CD4-positive, alpha-beta memory T cell (primary cell): ENCODE measurements at places on chromosomes 2 and 18. TPM values are rescaled to one million over a fixed set of nuclear protein-coding genes. Genes with fewer than 3 reads are reported as not detected.

GRCh38 chr2:19886261-19886660 lies 15.5 kb downstream of the TTC32 start:
- no peak for DNase-seq

GRCh38 chr18:45250479-45250878 lies 364.8 kb upstream of the SLC14A2 start:
- no peak for DNase-seq

DNA sequence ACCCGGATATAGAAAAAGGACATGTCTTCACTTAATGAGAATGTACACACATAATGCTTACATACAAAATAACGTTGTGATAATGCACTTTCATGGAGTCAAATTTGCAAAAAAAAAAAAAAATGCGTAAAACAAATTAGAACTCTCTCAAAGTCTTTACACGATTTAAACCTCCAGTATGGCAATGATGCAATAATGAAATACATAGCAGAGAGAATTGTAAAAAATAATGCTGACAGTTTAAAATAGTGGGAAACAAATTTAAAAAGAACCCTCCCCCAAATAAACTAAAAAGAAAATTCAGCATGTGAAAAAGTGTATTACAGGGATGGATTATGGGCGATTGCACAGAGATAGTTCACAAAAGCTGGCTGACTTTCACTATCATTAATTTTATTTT lies 46.6 kb upstream of the FHL2 start:
- no peak for DNase-seq

ABCG5 gene
- not detected for total RNA-seq

RAMP1 gene
- total RNA-seq: not detected
